ENCODE measurements at places on chromosomes 6 and 20. TPM values are rescaled to one million over a fixed set of nuclear protein-coding genes. Genes with fewer than 3 reads are reported as not detected.

The DUSP22 gene
- 34.9 TPM for total RNA-seq

The GFOD1 gene
- total RNA-seq: 10.8 TPM

The ABT1 gene
- 17.3 TPM for total RNA-seq

The MAP1LC3A gene
- total RNA-seq: 52.3 TPM

The XKR7 gene
- total RNA-seq: 0.36 TPM

The ZNF165 gene
- 0.48 TPM for total RNA-seq

The COX4I2 gene
- not detected for total RNA-seq

The PRDM13 gene
- not detected for total RNA-seq

The CST4 gene
- not detected for total RNA-seq

- H3K27me3 ChIP-seq: no peaks in the 10 kb centered on the region
- H3K27ac ChIP-seq: no peak overlapping the region
- no peak for DNase-seq
- H3K36me3 ChIP-seq: no peaks in the 10 kb centered on the region
- H3K4me1 ChIP-seq: no peaks in the 10 kb centered on the region
- no peak overlapping the region for H3K4me3 ChIP-seq
These were observed 384.4 kb upstream of the RNF217 start for GRCh38 chr6:124577734-124578281.

GRCh38 chr6:56649053-56649769 is 6.5 kb upstream of the DST start:
- no peak overlapping the region for H3K27ac ChIP-seq
- no peak for DNase-seq
- H3K4me3 ChIP-seq: no peak overlapping the region
- no peaks in the 10 kb centered on the region for H3K27me3 ChIP-seq

DNA sequence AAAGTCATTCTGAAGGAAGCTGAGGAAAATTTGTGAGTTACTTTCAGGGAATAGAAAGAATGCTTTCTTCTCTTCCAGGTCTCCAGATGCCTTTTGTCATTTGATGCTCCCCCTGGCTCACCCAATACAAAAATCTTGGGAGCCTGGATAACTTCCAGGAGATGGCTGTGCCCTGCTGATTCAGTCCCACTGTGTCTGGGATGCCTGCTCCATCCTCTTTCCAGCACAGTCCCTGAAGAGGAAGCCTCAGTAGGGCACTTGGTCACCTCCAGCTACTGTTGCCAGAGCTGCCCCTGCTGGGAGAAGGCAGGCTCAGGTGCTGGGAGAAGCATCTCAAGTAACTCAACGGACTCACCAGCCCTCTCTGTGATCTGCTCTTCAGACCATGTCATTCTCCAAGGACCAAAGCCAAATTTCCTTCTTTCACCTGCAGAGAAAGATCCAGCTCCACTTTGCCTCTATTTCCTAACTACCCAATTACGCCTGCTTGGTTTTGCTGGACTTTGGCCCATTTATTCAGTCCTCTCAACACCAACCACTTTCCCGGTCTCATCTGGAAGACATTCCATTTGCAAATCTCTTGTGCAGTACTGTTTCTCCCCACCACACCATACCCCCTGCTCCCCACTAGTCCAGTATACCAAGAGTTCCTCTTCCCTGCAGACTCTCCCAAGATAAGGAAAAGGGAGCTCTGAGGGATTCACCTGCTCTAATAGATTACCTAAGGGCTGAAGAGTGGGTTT is 53.3 kb downstream of the SLC23A2 start:
- H3K36me3 ChIP-seq: no peaks in the 10 kb centered on the region
- H3K27me3 ChIP-seq: no peaks in the 10 kb centered on the region
- peaks cover 7% of the 10 kb centered on the region for H3K4me1 ChIP-seq

DNA sequence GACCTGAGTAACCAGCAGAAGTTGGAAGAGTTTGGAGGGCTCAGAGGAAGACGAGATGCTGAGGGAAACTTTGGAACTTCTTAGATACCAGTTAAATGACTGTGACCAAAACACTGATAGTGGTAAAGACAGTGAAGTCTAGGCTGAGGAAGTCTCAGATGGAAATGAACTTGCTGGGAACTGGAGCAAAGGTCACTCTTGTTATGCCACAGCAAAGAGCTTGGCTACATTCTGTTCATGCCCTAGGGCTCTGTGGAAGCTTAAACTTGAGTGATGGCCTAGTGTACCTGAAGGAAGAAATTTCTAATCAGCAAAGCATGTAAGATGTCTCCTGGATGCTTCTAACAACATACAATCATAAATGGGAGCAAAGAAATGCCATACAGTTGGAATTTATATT is 24.7 kb downstream of the WDR27 start:
- DNase-seq: no peak
- H3K27ac ChIP-seq: no peak overlapping the region
- H3K4me3 ChIP-seq: no peak overlapping the region
- H3K27me3 ChIP-seq: no peaks in the 10 kb centered on the region
- no peaks in the 10 kb centered on the region for H3K4me1 ChIP-seq
- no peaks in the 10 kb centered on the region for H3K36me3 ChIP-seq

DNA sequence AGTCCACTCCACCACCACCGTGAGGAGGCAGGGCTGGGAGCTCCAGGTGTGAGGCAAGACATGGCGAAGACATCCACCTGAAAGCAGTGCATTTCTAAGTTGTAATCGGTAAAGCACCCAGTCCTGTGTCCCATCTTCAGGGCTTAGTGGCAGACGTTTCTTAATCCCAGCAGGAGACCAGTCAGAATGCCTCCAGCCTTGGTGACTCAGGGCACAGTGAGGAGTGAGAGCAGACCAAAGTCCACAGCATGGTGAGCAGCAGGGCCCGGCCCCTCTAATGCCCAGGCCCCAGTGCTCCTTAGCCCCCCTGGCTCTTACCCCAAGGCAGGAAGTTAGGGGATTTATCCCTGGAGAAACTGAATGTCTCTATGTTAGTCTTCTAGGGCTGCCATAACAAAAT is 183.9 kb downstream of the SYNDIG1 start:
- no peak overlapping the region for H3K27ac ChIP-seq
- DNase-seq: no peak
- H3K4me1 ChIP-seq: peaks cover 46% of the 10 kb centered on the region
- H3K27me3 ChIP-seq: no peaks in the 10 kb centered on the region

DNA sequence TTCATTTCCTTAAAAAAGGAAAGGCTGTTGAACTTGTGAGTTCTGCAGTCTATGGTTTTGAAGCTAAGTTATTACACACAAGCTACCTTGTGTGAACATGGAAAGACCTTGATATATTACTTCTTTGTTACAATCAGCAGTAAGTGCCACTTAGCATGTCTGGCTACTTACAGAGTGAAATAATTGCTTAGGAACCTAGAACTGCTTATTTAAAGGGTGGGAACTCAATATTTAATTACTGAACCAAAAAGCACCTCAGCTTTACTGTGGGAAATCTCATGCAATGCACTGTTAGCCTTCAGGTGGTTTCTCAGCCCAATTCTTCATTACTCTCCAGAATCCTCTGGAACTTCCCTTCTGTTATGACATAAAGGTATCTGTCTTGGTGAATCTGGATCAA is 17.9 kb downstream of the PERP start:
- no peaks in the 10 kb centered on the region for H3K36me3 ChIP-seq
- no peak overlapping the region for H3K4me3 ChIP-seq
- H3K27ac ChIP-seq: no peak overlapping the region

DNA sequence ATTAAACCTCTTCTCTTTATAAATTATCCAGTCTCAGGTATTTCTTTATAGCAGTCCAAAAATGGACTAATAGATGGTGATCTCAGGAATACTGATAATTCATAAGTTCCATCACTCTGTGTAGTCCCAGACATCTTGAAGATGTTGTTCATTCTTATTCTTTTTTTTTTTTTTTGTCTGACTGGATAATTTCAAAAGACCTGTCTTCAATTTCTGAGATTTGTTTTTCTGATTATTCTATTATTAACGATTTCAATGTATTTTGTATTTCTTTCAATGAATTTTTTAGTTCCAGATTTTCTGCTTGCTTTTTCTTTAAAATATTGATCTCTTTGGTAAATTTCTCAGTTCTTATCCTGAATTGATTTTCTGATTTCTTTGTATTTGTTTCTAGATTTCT is 29.7 kb upstream of the ZNF337 start:
- no peak overlapping the region for H3K4me3 ChIP-seq
- H3K27ac ChIP-seq: no peak overlapping the region
- no peaks in the 10 kb centered on the region for H3K27me3 ChIP-seq
- no peaks in the 10 kb centered on the region for H3K36me3 ChIP-seq
- H3K4me1 ChIP-seq: no peaks in the 10 kb centered on the region

DNA sequence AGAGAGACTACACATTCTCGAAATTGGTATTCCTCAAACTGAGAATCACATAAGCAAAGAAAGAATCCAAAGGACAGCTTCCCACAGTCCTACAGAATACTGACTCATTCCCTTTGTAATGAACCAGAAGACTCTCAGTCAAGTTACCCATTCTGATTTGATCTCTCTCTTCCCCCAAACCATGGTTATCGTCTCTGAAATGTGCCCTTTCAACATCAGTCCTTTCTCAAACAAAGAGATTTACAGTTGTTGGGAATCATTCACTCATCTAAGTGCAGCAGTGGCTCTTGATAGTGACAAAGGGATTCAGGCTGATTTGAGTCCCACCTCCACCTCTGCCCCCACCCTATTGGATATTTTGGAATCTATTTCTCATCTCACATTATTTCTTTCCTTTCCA is 15.0 kb upstream of the RSPO3 start:
- H3K36me3 ChIP-seq: no peaks in the 10 kb centered on the region
- H3K4me1 ChIP-seq: no peaks in the 10 kb centered on the region
- H3K27ac ChIP-seq: no peak overlapping the region
- peaks cover 7% of the 10 kb centered on the region for H3K27me3 ChIP-seq
- DNase-seq: no peak

DNA sequence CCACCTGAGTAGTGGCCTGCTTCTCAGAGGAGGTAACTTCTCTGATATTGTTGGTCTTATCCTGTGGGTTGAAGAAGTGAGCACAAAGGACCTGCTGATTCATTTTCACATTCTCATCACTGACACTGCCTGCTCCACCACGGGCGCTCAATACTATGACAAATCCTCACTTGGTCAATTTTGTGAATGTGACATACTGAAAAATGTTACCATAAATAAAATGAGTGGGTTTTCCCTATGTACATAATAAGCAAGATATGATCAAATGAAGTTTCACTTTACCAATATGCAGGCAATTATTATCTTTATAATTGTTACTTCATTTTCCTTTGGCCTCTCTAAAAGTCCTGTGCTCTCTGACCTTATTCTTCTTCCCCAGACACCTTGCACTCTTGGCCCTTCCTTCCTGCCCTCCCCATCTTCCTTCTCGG is 71.5 kb upstream of the RIPOR2 start:
- H3K27ac ChIP-seq: no peak overlapping the region
- DNase-seq: no peak
- H3K36me3 ChIP-seq: no peaks in the 10 kb centered on the region
- H3K4me1 ChIP-seq: peaks cover 20% of the 10 kb centered on the region
- no peak overlapping the region for H3K4me3 ChIP-seq

GRCh38 chr20:21435576-21435975 is 38.2 kb upstream of the NKX2-4 start:
- H3K27me3 ChIP-seq: no peaks in the 10 kb centered on the region
- H3K4me1 ChIP-seq: peaks cover 22% of the 10 kb centered on the region
- peak overlapping the region; percentile 76 for H3K27ac ChIP-seq
- H3K4me3 ChIP-seq: no peak overlapping the region
- H3K36me3 ChIP-seq: no peaks in the 10 kb centered on the region

GRCh38 chr20:48682529-48683363 is 145.1 kb downstream of the PREX1 start:
- H3K36me3 ChIP-seq: no peaks in the 10 kb centered on the region
- no peaks in the 10 kb centered on the region for H3K27me3 ChIP-seq
- peak; percentile 90 for DNase-seq

- DNase-seq: no peak
- H3K36me3 ChIP-seq: no peaks in the 10 kb centered on the region
- peaks cover 14% of the 10 kb centered on the region for H3K4me1 ChIP-seq
- no peak overlapping the region for H3K4me3 ChIP-seq
These were observed 1.8 kb downstream of the GRIK2 start for GRCh38 chr6:101395345-101395744.

Data from astrocyte (in vitro differentiated cells and primary cell).